ENCODE measurements at places on chromosomes 5 and 9.

- DNase-seq = no peak
Observed at GRCh38 chr5:135462304-135462703, 10.2 kb upstream of the TIFAB start.

- DNase-seq = no peak
Observed at GRCh38 chr9:27131731-27132130, 22.7 kb downstream of the TEK start.

- no peak for DNase-seq
Observed at GRCh38 chr9:17876687-17877086, 297.8 kb downstream of the SH3GL2 start.

GRCh38 chr5:115415143-115415491 is 118.7 kb upstream of the CCDC112 start:
- no peak for DNase-seq

DNA sequence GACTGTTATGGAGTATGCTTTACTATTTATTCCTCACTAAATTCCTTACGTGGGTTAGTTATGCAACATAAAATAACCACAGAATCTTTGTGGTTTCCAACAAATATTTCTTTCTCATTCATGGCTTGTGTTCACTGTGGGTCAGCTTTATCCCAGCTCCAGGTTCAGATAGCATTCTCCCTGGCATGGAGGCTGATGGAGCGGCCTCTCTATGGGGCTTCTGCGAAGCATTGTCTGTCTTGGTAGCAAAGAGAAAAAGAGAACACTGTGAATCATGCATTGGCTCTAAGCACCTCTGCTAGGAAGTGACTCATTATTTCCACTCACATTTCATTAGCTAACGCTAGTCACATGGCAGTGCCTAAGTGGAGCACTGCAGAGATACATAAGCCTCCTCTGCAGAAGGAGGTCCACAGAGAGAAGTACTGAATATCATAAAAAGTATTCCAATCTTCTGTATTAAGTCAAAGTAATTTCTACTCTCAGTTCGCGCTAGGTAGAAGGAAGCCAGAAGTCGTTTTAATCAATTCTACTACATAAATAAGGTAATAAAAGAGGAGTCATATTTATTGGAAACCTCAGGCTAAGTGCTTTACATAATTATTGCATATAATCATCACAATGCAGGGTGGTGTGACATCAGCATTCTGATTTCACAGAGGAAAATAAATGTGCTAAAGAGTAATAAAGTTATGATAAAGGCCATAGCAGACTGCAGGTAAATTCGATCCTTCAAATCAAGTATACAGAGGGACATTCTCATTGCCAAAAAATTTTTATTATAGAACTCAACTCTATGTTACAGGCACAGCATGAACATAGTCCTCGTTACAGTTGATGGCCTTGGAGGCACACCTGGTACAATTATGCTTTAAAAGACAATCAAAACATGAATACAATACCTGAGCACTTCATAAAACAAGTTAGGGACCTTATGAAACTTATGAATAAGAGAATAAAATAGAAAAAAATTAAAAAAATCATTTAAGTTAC is 531.1 kb downstream of the CETN3 start:
- DNase-seq = no peak

DNA sequence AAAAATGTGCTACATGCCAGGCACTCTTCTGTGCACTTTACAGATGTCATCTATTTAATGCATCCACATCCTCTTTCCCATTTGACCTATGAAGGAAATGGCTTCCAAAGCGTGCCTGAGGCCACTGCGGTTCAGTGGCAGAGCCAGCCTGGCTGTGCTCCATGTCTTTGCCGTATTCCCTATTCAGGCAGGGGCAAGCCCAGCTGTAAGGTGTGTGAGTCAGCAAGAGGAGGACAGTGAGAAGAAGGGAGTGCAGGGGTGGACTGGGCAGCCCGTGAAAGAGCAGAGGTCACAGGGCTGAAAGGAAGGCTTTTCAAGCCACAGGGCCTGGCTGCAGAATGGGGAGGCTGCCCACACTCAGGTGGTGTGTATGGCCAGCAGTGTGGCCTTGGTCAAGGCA is 91.7 kb downstream of the HRH2 start:
- DNase-seq = no peak

- no peak for DNase-seq
Observed at GRCh38 chr9:22446589-22446949, at the start of gene DMRTA1. DMRTA1 (plus strand) TSS chr9:22446824; CDS start chr9:22447066, 242 bp downstream.

DNA sequence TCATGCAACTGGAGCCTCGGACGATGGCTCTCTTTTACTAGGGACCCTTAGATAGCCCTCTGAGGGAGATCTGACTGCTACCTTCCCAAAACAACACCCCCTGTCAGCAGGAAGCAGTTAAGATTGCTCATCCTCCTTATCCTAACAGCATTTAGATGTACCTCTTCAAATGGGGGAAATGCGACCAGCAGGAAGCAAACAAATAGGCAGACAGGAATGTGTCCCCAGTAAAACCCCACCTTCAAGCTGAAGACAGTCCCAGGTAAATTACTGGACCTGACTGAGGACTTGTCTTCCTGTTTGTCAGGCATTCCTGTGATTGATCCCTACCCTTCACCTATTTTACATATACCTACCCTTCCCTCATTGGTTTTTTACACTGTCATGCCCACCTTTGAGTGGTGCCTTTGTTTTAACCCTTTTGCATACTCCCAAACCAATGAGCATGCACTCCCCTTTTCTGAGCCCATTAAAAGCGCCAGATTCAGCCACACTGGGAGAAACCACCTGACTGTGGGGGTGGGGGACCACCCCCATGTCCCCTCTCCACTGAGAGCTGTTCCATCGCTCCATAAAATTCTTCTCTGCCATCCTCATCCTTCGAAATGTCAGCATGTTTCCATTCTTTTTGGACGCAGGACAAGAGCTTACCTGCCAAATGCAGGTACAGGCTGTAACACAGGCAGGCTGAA is 954.0 kb upstream of the CDH6 start:
- no peak for DNase-seq

- no peak for DNase-seq
Observed at GRCh38 chr9:30382271-30382670, 2002.2 kb upstream of the ACO1 start.

DNA sequence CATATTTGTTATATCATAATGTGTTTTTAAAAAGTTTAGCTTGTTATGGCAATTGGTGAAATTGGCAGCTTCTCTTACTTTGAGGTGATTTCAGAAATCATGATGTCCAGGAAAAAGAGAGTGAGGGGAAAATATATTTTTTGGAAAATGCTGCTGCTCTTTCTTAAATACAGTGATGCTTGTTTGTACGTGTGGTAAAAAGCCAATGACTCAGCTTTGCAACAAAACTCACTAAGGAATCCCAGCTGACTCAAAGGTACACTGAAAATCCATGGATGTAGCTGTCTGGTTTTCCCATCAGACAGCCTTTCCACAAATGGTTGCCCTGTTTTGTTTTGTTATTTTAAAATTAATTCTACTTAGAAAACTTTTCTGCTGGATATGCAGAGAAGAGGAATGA is 306.4 kb upstream of the PAPPA start:
- no peak for DNase-seq

GRCh38 chr5:28305891-28306290 is 1267.5 kb upstream of the CDH9 start:
- DNase-seq = no peak

DNA sequence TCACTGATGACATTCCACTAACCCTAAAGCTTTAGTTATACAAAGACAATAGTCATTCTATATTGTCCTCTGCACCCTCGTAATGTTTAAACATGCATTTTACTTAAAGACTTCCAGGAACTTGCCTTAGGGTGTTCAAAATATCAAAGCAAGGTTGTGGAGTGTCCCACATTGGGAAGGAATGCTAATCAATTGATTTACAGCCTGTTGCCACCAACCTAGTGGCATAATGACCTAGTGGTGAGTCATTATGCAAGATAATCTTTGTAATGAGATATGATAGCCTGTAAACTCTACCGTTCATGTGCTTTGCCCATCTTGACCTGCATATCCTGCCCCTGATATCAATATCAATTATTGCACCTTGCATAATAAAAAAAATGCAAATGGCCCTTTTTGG is 542.9 kb downstream of the CDH9 start:
- no peak for DNase-seq

- DNase-seq = no peak
Observed at GRCh38 chr9:99087462-99087861, 17.5 kb upstream of the TGFBR1 start.
